ENCODE measurements at places on chromosomes 2 and 18.

DNA sequence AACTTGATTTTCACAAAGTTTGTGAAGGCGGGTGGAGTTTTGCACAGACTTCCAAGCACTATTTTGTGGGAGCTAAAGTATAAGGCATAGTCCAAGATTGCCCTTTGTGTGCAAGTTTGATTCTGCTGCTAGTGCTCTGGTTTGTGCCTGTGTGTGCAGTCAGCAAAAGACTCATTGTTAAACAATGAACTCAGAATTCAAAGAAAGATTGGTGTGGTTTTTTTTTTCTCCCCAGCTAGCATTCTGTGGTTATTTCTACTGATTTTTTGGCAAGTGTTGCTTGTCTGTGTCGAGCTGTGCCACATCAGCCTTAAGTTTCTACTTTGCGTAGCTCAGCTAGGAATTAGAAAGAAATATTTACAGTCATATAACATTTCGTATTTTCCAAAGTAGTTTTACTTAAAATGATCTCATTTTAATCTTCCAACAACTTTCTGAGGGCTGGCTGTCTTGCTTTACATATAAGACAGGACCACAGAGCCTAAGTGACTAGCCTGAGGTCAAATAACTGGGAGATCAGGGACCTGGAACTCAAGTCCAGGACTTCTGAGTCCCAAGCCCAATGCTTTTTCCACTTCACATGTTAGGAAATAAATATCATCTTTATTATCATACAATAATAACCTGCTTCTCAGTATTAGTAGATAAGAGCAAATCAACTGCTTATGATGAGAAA lies 69.8 kb downstream of the BABAM2 start:
- DNase-seq: no peak

GRCh38 chr2:157662401-157662800 lies 33.7 kb upstream of the ACVR1C start:
- DNase-seq: no peak

- DNase-seq: no peak
Measured at GRCh38 chr2:211709389-211709788, 829.2 kb downstream of the ERBB4 start.

DNA sequence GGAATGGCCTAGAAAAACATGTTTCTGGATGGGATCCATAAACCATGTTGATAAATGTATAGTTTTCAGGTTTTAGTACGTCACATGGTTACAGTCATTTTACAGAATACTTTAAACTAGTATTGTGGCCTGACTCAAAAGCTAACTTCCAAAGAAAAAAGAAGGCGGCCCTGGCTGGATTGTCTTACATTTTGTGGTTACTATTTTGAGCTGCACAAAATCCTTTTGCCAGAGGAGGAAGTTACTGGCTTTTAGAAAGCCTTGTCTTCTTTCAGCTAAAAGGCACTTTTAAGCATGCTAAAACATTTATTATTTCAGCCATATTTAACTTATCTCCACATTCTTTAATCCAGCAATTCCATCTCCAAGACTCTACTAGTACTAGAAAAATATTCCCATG lies 227.9 kb downstream of the CDH2 start:
- no peak for DNase-seq

DNA sequence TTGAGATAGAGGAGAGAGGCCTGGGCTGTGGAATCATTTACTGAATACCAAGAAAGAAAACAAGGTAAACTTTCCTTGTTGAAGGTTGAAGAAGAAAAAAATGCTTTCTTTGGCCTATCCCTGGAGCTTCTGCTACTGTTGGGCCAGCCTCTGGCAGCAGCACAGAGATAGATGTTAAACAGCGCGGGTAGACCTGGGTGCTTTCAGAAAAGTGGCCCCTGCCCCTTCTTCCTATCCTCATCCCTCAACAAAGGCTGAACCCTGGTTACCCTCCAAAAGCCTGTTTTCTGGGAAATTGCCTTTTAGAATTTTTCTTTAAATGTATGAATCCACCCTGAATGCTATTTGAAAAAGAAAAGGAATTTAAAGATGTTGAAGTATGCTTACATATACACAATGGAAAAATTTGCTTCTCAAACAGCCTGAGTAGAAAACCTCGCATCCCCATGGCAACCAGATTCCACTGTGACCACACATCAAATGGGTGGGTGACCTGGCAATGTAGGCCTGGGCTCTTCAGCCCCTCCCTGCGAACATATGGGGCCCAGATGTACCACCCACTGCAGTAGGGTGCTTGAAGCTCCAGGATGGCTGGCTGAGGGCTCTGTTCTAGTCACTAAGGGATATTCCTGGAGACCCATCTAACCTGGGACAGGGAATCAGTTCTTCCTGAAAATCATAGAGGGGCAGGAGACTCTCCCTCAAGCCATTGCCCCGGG lies 23.4 kb upstream of the CHRNA1 start:
- DNase-seq: no peak

- DNase-seq: no peak
Measured at GRCh38 chr2:185734658-185735057, 3.9 kb upstream of the FSIP2 start.

- DNase-seq: no peak
Measured at GRCh38 chr2:189231719-189232323, 52.3 kb upstream of the COL5A2 start.

DNA sequence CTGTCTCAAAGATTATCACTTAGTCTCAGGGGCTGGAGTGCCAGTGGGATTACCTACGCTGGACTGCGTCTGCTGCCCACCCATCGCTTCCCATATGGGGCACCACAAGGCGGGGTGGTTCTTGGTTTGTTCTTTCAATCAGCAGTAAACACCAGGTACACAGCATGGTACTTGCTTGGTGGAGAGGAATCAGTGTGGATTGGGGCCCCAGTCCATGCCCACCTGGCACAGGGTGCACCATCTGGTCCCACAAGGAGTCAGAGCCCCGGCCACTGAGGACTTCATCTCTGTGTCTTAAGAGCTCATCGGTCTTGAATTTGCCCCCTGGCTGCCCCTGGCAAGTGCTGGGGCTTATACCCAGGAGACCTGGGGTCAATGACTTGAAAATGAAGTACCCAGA lies 96.2 kb downstream of the GLI2 start:
- DNase-seq: no peak

GRCh38 chr18:8904316-8904715 lies 198.2 kb upstream of the NDUFV2 start:
- DNase-seq: no peak

DNA sequence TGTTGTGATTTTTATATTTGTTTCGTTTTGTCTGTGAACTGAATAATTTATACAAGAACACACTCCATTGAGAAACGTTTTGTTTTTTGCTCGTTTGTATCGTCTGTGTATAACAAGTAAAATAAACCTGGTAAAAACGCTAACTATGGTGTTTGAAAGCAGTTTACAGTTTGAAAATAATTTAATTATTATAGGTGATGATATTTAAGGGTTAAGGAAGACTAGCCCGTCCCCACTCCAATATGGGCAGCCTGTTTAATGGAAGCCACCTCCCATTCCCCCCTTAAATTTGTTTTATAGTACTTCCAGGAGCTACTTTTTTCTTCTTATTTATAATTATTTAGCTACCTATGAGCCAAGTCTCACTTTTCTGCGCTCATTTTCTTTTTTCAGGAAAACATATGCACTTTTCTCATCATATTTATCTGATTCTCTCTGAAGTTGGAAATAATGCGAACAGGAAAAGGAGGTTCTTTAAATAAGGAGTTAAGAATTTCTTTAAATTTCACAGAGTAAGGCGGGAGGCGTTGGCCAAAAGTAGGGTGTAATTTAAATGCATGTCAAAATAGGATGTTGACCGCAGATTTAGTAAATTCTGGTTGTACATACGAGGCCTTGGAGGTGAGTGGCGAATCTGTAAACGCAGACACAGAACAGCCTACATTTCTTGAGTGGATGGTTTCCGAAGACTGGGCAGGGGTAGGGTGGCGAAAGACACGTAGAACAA lies 9.8 kb downstream of the TBR1 start:
- DNase-seq: no peak

DNA sequence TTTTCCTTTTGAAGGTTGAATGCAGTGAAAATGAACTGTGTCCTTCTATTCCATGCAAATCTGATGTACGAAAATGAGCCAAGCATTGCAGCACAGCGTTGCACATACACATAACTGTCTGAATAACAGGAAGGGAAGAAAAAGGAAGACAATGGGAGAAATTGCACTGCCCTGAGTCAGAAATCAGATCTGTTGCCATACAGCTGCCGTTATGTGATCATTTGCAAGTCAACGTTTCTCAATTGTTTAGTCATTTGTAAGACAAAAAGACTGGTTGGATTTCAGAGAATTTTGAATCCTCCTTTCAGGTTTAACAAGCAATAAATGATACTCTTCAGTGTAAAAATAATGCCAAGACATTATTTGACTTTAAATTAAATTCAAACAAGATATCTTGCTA lies 284.1 kb downstream of the DSEL start:
- DNase-seq: no peak

DNA sequence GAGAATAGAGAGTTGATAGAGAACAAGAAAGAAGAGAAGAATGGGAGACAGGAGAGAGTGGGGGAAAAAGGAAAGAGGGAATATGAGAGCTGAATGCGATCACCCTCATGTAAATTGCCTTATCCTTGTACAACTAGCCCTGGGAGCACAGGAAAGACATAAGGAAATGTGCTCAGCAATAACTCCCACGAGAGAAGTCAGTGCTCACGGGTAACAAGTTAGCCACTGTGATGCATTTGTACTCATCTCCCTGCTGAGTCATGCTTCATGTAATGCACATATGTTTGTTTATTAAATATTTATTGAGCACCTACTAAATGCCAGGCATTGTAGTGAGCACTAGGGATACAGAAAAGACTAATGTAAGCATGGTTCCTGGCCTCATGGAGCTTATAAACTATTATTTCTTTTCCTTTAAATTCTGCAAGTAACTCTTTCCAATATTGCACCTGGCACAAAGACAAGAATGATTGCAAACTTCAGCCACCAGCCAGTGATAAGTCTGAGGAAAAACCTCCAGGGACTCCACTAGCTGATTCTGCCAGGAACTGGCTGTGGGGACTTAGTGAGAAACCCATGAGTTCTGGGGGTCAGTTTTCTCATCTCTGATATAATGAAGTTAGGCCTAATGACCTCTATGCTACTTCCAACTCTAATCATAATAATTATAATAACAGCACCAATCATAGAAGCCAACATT lies 124.1 kb downstream of the LNPK start:
- no peak for DNase-seq

DNA sequence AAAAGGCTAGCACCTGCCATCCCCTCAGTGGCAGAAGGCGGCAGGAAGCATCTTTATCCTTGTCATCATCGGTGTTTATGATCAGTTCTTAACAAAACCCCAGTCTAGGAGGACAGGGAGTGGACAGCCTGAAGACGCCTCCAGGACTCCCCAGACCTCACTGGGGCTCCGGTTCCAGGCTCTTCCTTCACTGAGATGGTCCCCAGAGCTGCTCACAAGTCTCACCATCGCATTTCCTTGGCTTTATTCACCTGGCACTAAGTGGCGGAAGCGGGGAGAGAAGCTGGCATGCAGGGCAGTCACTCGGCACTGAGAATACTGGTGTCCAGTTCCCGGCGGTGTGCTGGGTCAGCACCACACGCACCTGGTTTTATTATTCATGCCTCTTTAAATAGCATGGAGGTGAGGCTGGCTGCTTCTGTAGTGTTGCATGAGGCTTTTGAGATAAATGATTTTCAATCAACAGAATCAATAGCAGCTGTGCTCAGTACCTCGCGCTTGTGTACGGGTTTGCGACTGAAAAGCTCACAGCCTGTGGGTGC lies 68.7 kb downstream of the CABLES1 start:
- no peak for DNase-seq

- no peak for DNase-seq
Measured at GRCh38 chr2:219418155-219419011, at the start of gene DES. Gene DES (plus strand): TSS chr2:219418377. CDS start chr2:219418463, 86 bp downstream.

GRCh38 chr18:57054891-57055290 lies 92.0 kb upstream of the BOD1L2 start:
- no peak for DNase-seq

DNA sequence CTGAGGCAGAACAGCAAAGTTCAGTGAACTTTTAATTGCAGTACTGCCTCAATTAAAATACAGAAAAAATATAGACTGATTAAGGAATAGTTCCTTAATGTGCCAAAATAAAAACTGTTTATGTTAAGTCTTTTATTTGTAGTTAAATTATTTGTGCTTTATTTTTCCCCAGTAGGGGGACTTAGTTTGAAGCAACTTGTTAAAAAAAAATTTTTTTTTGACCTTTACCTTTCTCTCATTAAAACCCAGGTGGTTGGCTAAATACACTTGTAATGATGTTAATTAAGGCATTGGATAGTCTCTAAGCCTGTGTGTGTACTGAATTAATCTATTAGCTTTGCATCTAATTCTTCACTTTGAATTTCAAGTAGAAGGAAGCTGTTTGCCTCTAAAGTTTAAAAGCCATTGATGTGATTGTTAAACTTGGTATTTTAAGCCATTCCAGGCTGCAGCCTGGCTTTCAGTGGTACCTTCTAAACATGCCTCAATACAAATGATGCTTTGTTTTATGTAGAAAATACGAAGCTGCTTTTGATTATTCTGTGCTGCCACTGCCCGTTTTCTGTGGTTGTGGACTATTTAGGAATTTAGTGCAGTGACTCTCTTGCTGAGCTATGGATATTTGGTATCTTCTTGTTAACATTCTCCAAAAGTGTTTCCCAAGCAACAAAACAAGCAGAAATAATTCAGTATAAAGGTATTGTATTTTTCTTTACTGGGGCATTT lies 102.9 kb downstream of the TANC1 start:
- DNase-seq: no peak

GRCh38 chr2:767440-767839 lies 90.2 kb upstream of the TMEM18 start:
- DNase-seq: no peak

- no peak for DNase-seq
Measured at GRCh38 chr2:215745331-215745730, 268.0 kb downstream of the MREG start.

DNA sequence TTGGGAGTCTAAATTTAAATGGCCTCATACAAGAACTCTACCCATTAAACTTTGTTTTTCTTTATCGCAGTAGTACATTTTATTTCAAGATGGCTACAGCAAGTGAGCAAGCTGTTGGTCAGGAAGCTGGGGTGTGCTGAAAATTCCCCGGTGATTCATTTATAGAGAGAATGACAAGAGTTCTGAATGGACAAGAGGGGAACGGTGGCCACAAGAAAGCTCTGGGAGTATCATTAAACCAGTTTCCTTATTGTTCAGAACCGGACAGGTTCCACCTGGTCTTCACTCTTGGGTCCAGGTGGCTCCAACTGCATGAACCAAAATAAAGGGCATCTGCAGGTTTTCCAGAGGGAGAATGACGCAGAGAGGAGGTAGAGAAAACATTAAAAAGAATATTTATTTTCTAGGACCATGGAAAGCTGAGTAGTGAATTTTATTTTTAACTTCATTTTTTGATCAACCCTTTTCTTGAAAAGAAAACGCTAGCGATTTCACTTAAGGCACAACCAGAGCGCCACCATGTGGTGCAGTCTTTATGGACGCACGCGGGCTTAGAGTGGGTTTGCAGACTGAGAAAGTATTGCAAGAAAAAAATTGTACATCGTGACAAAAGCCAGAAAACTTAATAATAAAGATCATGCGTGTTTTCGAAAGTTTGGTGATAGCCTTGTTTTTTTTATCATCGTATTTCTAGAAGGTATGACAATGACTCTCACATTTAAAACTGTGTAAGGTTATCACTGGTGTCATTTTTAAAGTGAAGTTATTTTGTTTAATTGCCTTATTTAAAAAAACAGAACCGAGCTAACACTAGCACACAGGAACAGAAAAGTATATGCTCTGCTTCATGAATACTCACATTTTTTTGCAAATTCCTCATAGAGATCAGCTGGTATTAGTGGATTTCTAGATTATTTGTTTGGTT lies 97.9 kb upstream of the NOL4 start:
- DNase-seq: peak; percentile 59

Measured in GM12878 (cell line).